Upper lobe of right lung (tissue), 1 donor: ENCODE measurements at places on chromosomes 1 and 21. TPM values are rescaled to one million over a fixed set of nuclear protein-coding genes. Genes with fewer than 3 reads are reported as not detected.

Gene TNFSF4
- total RNA-seq: 0.72 TPM

Gene CTSE
- total RNA-seq: 85.8 TPM

Gene FNDC5
- 1.5 TPM for total RNA-seq

Gene EPHB2
- total RNA-seq: 6.0 TPM

Gene NHLH1
- not detected for total RNA-seq

Gene CFAP107
- not detected for total RNA-seq

Gene OR2T2
- not detected for total RNA-seq

Gene DNAJC11
- 37.6 TPM for total RNA-seq

Gene LPAR3
- total RNA-seq: 3.6 TPM

DNA sequence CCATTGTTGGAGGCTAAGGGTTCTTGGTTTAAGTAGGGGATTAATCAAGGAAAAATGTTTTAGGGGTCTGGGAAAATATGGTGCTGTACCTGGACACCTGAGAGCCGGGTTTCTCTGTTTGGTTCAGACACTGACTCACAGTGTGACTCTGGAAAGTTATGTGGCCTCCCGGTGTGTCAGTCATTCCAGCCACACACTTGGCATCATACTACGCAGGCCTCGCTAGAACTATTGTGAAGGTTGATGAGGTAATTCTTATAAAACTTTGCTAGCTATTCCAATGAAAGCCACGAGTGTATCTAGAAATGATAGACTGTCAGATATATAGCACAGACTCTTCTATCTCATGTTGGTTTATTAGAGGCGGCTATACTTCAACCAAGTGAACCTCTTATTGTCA is 4.8 kb upstream of the CAMSAP2 start:
- no peak overlapping the region for H3K27ac ChIP-seq
- H3K36me3 ChIP-seq: no peaks in the 10 kb centered on the region
- peaks cover 8% of the 10 kb centered on the region for H3K4me1 ChIP-seq
- no peak overlapping the region for H3K4me3 ChIP-seq

- H3K36me3 ChIP-seq: no peaks in the 10 kb centered on the region
- no peaks in the 10 kb centered on the region for H3K27me3 ChIP-seq
- no peak overlapping the region for H3K4me3 ChIP-seq
- no peak overlapping the region for H3K27ac ChIP-seq
- peaks cover 34% of the 10 kb centered on the region for H3K4me1 ChIP-seq
Measured at GRCh38 chr1:12127206-12127810, 39.5 kb upstream of the TNFRSF1B start.

DNA sequence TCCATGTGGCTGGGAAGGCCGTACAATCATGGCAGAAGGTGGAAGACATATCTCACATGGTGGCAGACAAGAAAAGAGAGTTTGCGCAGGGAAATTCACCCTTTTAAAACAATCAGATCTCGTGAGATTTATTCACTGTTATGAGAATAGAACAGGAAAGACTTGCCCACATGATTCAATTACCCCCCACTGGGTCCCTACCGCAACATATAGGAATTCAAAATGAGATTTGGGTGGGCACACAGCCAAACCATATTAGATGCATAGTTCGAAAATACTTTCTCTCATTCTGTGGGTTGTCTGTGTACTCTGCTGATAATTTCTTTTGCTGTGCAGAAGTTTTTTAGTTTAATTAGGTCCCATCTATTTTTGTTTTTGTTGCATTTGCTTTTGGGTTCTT is 990.3 kb downstream of the PLA2G4A start:
- H3K4me1 ChIP-seq: no peaks in the 10 kb centered on the region
- H3K27me3 ChIP-seq: no peaks in the 10 kb centered on the region
- H3K36me3 ChIP-seq: no peaks in the 10 kb centered on the region
- no peak overlapping the region for H3K27ac ChIP-seq
- no peak overlapping the region for H3K4me3 ChIP-seq
- DNase-seq: no peak

- no peaks in the 10 kb centered on the region for H3K4me1 ChIP-seq
- no peaks in the 10 kb centered on the region for H3K27me3 ChIP-seq
- no peaks in the 10 kb centered on the region for H3K36me3 ChIP-seq
- no peak for DNase-seq
- no peak overlapping the region for H3K4me3 ChIP-seq
Measured at GRCh38 chr1:152020849-152021248, 16.0 kb downstream of the S100A11 start.

DNA sequence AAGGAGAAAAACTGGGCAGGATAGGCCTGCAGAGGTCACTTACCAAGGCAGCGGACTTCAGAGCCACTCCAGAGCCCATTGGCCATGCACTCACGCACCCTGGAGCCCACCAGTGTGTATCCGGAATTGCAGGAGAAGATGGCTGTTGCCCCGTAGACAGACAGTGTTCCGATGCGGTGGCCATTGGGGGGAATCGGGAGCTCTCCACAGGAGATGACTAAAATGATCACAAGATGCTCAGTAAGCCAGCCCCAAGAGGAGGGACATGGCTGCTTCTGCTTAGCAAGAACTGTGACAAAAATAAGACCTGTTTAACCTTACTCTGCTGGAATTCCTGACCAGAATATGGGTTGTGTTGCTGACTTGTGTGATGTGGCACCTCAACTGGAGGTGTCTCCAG is 96.9 kb downstream of the ZSCAN20 start:
- no peaks in the 10 kb centered on the region for H3K36me3 ChIP-seq
- no peaks in the 10 kb centered on the region for H3K27me3 ChIP-seq
- no peaks in the 10 kb centered on the region for H3K4me1 ChIP-seq
- no peak overlapping the region for H3K27ac ChIP-seq
- no peak overlapping the region for H3K4me3 ChIP-seq

DNA sequence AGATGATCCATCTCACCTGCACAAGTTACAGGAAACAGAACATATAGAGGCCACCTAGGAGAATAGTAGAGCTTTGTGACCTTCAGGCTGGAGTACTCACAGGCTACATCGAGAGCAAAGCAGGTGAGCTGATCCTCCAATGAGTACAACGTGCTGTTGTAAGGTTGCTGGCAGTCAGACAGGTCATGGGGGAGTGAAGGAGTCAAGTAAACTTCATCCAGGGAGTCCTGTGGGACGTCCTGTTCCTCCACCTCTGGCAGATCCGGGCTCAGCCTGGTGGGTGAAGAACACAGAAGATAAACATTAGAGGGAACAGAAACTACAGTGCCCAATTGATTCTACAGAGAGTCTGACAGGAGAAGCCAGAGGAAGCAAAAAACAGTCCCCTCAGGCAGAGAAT is 62.5 kb downstream of the PRKAB2 start:
- H3K4me1 ChIP-seq: no peaks in the 10 kb centered on the region
- H3K4me3 ChIP-seq: no peak overlapping the region
- H3K27ac ChIP-seq: no peak overlapping the region

- H3K27me3 ChIP-seq: no peaks in the 10 kb centered on the region
- H3K4me3 ChIP-seq: no peak overlapping the region
- no peaks in the 10 kb centered on the region for H3K36me3 ChIP-seq
- H3K27ac ChIP-seq: peak overlapping the region; percentile 42
Measured at GRCh38 chr1:15417059-15417934, 7.6 kb downstream of the EFHD2 start.

DNA sequence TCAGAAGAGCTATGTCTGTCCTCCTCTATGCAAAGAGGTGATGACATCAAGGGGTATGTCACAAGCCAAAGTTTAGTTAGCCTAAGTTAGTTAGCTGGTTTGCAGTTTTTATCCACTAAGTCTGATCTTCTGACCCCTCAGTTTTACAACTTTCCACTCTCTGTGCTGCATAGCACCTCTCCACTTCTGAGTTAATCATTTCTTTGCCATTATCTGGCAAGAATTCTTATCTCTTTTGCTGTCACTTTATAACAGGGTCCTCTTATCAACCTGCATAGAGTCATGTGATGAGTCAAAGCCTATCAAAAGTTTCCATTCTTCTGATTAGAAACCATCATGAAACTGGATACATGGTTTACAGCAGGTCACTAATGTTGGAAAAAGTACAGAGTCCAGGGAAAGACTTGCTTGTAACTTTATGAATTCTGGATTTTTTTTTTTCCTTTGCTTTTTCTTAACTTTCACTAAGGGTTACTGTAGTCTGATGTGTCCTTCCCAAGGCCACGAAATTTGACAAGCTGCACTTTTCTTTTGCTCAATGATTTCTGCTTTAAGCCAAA is at the start of gene NR5A2:
Gene NR5A2 (plus strand): TSS at position 447 of the 560 bp plus-strand sequence. CDS start 138 bp downstream, outside the sequence.
- H3K36me3 ChIP-seq: no peaks in the 10 kb centered on the region
- peaks cover 5% of the 10 kb centered on the region for H3K4me1 ChIP-seq
- H3K27me3 ChIP-seq: peaks cover 43% of the 10 kb centered on the region

DNA sequence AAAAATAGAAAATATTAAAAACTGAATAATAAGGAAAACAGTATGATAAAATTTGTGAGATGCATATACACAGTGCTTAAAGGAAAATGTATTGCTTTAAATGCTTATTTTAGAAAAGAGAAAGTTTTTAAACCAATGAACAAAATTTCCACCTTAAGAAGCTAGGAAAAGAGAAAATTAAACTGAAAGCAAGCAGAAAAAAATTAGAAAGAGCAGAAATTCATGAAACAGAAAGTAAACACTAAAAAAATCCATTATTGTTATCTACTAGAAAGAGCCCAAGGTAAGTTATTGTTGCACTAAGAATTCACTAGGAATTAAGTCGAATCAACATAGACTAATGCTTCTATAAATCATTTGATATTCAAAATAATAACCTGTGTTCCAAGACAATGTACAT is 67.7 kb downstream of the PIK3R3 start:
- no peak overlapping the region for H3K4me3 ChIP-seq
- no peak for DNase-seq
- H3K27ac ChIP-seq: no peak overlapping the region
- H3K4me1 ChIP-seq: no peaks in the 10 kb centered on the region
- no peaks in the 10 kb centered on the region for H3K27me3 ChIP-seq

DNA sequence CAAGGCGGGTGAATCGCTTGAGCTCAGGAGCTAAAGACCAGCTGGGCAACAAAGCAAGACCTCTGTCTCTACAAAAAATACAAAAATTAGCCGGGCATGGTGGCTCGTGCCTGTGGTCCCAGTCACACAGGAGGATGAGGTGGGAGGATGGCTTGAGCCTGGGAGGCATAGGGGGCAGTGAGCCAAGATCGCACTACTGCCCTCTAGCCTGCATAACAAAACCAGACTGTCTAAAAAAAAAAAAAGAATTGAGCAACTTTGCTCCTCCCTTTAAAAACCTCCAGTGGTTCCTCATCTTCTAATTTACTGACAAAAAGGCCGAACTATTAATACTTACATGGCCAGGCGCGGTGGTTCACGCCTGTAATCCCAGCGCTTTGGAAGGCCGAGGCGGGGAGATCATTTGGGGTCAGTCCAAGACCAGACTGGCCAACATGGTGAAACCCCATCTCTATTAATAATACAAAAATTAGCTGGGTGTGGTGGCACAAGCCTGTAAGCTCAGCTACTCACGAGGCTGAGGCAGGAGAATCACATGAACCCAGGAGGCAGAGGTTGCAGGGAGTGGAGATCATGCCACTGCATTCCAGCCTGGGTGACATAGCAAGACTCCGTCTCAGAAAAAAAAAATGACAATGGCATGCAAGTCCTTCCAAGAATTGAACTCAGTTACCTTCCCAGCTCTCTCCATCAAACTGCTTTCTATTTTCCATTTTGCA is 4.4 kb downstream of the ACBD3 start:
- H3K27ac ChIP-seq: peak overlapping the region; percentile 45
- no peaks in the 10 kb centered on the region for H3K27me3 ChIP-seq
- DNase-seq: peak; percentile 72
- H3K4me1 ChIP-seq: peaks cover 34% of the 10 kb centered on the region
- H3K36me3 ChIP-seq: no peaks in the 10 kb centered on the region
